Upper lobe of left lung (tissue), 6 donors: ENCODE measurements at places on chromosomes 6 and 20. TPM values are rescaled to one million over a fixed set of nuclear protein-coding genes. Genes with fewer than 3 reads are reported as not detected.

Gene PHACTR3
- 9.5 TPM for total RNA-seq

Gene HAO1
- not detected for total RNA-seq

Gene RCAN2
- total RNA-seq = 7.1 TPM

Gene OTOR
- not detected for total RNA-seq

Gene CLPSL2
- not detected for total RNA-seq

Gene SLC35D3
- not detected for total RNA-seq

Gene TOX2
- total RNA-seq = 24.9 TPM

DNA sequence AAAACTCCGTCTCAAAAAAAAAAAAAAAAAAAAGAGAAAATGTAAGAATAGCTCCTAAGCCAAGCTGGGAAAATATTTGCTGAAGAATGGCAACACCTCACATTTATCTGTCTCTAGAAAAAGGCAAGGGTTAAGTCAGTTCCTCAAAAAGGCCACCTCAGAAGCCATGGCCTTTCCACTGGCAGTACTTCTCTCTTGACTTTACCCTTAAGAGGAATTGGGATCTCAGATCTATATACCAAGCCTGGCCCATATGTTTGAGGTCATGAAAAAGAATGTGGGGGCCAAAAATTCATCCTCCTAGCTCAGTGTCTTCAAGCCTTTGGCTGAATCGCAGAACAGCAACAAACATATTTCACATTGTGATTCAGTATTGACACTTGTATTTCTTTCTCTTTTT is 10.9 kb upstream of the NCOA3 start:
- H3K27me3 ChIP-seq = no peaks in the 10 kb centered on the region
- no peak overlapping the region for H3K4me3 ChIP-seq
- H3K36me3 ChIP-seq = no peaks in the 10 kb centered on the region
- no peak for DNase-seq
- peaks cover 30% of the 10 kb centered on the region for H3K4me1 ChIP-seq
- H3K27ac ChIP-seq = no peak overlapping the region

DNA sequence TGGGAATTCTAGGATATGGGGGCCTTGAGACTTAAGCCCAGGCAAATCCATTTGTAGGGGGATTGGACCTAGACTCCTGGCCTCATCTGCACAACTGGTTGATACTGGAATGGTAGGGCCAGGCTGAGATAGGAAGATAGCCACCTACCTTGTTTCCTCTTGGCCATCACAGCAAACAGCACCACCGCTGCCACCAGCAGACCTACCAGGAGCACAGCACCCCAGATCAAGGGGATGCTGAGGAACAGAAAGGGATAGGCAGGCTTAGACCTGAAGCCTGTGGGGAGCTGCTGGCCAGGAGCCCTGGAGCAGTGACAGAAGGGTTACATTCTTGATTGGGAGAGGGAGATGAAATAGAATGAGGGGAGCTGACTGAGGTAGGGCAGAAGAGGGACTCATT is 3.5 kb downstream of the TREML1 start:
- H3K27ac ChIP-seq = no peak overlapping the region
- H3K36me3 ChIP-seq = peaks cover 3% of the 10 kb centered on the region
- DNase-seq = no peak
- no peak overlapping the region for H3K4me3 ChIP-seq
- H3K4me1 ChIP-seq = no peaks in the 10 kb centered on the region

GRCh38 chr6:159176913-159177312 is 7.7 kb downstream of the FNDC1 start:
- peaks cover 7% of the 10 kb centered on the region for H3K4me1 ChIP-seq
- H3K27me3 ChIP-seq = no peaks in the 10 kb centered on the region
- H3K36me3 ChIP-seq = no peaks in the 10 kb centered on the region

DNA sequence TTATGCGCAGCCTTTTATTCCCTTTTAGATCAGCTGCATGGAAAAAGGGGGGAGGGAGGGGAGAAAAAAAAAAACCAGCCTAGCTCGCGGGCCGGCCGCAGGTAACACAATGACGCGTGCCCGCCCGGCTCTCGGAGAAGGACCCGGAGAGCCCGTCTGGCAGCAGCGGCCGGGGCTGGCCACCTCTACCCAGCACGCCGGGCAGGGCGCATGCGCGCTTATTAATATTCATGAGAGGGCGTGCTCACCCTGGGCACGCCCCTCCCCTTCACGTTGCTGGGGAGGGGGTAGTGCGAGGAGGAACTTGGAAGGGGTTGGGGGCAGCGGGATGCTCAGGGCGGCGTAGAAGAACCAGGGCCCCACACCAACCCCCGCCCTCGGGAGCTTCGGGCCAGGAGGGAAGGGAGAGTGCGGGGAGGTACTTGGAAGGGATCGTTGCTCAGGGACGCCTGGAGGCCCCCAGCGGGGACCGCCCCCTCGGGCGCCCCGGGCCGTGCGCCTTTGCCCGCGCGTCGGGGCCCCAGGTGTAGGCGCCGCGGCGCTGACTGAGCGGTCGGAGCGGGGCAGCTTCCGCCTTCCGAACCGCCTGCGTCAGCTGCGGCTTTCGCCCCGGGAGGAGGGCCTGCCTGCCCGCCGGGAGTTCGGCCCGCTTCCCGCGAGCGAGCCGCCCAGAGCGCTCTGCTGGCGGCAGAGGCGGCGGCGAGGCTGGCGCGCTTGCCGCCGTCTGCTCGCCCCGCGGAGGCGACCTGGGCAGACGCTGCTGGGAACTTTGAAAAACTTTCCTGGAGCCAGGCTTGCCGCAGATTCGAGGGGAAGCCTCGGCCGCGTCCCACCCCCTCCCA is at the start of gene JAG1:
Gene JAG1 (minus strand): TSS at position 158 of the 842 bp plus-strand sequence. CDS start 469 bp downstream, outside the sequence.
- peak within 1 kb of the TSS; percentile 84 for H3K4me3 ChIP-seq
- H3K27me3 ChIP-seq = no peaks in the 10 kb centered on the region
- DNase-seq = peak; percentile 97
- H3K27ac ChIP-seq = peak within 1 kb of the TSS; percentile 94

DNA sequence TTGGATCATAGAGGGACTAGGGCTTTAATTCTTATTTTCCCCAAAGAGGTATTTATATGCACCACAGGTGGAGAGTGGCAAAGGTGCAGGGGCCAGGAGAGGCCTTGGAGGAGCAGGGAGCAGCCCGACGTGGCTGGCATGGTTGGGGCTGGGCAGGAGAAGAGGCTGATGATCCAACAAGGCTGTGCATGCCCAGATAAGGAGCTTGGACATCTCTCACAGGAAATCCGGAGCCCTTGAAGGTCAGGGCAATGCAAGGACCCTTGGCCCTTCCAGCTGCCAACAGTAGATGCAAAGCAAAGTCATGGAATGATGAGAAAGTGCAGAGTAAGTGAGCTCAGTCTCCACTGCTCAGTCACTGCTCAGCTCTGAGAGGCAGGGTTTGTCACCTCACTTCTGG is 39.9 kb upstream of the SIRT5 start:
- H3K4me1 ChIP-seq = peaks cover 15% of the 10 kb centered on the region
- no peak overlapping the region for H3K4me3 ChIP-seq
- H3K36me3 ChIP-seq = no peaks in the 10 kb centered on the region

- no peak overlapping the region for H3K27ac ChIP-seq
- no peak for DNase-seq
- no peak overlapping the region for H3K4me3 ChIP-seq
- H3K36me3 ChIP-seq = peaks cover 79% of the 10 kb centered on the region
- H3K27me3 ChIP-seq = no peaks in the 10 kb centered on the region
- no peaks in the 10 kb centered on the region for H3K4me1 ChIP-seq
Observed at GRCh38 chr6:158591134-158591809, 31.4 kb downstream of the TMEM181 start.

GRCh38 chr20:22544462-22544861 is 39.9 kb downstream of the FOXA2 start:
- H3K4me3 ChIP-seq = no peak overlapping the region
- no peak for DNase-seq
- no peaks in the 10 kb centered on the region for H3K36me3 ChIP-seq
- H3K27ac ChIP-seq = no peak overlapping the region

DNA sequence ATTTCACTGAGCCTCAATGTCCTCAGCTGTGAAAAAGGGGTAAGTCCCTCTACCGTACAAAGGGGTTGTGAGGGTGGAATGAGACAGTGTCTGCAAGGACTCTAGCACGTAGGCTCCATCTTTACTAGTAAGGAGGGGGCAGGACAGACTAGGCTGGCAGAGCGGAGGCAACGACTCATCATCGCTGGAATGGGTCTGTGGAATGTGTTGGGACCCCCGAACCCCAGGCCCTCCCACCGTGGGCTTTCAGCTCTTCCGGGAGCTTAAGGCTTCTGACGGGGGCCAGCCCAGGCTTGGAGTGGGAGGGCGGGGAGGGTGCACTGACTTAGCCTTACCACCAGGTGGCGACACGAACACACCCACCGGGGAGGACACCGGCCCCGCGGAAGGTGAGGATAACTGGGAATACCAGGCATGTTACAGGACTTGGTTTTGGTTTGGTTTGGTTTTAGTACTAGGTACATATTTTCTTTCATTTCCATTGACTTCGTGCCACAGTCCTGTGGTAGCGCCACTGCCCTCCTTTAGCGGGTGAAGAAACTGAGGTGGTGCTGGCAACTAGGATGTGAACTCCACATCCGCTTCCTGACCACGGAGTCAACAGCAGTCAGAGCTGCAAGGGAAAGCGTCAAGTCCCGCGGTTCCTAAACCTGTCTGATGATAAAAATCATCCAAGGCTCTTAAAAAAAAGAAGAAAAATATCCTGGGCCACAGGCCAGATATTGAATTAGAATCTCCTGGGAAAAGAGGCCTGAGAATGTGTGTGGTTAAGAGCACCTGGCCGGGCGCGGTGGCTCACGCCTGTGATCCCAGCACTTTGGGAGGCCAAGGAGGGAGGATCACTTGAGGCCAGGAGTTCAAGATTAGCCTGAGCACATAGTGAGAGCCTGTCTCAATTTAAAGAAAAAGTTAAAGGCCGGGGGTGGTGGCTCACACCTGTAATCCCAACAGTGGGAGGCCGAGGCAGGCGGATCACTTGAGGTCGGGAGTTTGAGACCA is 10.3 kb upstream of the TULP1 start:
- DNase-seq = peak; percentile 69
- H3K4me3 ChIP-seq = no peak overlapping the region
- no peaks in the 10 kb centered on the region for H3K36me3 ChIP-seq
- H3K4me1 ChIP-seq = peaks cover 9% of the 10 kb centered on the region

DNA sequence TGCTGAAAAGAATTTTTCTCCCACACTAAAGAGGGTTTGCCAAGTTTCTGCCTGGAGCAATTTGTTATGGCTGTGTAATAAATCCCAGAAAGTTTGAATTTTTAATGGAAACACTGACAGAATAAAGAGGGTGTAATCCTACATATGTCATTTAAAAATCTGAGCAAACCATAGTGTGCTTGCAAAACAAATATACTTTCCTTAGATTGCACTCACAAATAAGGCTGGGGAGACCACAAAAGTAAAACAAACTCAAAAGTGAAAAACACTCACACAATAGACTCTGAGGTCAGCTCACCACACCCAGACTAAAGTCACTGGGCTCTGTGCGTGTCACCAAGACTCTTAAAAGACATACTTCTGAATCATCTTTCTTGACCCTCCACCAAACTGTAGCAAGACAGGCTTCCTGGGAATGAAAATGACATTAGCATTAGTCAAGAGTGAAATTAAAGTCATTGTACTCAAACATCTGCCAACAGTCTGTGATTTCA is 4.8 kb upstream of the ATXN1 start:
- DNase-seq = no peak
- H3K27me3 ChIP-seq = no peaks in the 10 kb centered on the region
- H3K4me1 ChIP-seq = peaks cover 48% of the 10 kb centered on the region

GRCh38 chr20:33465481-33466302 is 22.1 kb upstream of the SNTA1 start:
- no peak overlapping the region for H3K4me3 ChIP-seq
- H3K4me1 ChIP-seq = no peaks in the 10 kb centered on the region
- no peaks in the 10 kb centered on the region for H3K36me3 ChIP-seq
- no peaks in the 10 kb centered on the region for H3K27me3 ChIP-seq
- DNase-seq = no peak
- no peak overlapping the region for H3K27ac ChIP-seq

GRCh38 chr6:165119231-165120020 is 190.0 kb downstream of the C6orf118 start:
- no peaks in the 10 kb centered on the region for H3K4me1 ChIP-seq
- no peak overlapping the region for H3K27ac ChIP-seq
- H3K4me3 ChIP-seq = no peak overlapping the region
- no peak for DNase-seq

- H3K4me3 ChIP-seq = no peak overlapping the region
- peaks cover 10% of the 10 kb centered on the region for H3K4me1 ChIP-seq
- no peak overlapping the region for H3K27ac ChIP-seq
- H3K36me3 ChIP-seq = no peaks in the 10 kb centered on the region
- no peak for DNase-seq
Observed at GRCh38 chr6:4010048-4010447, 68.9 kb downstream of the FAM217A start.

GRCh38 chr6:143397227-143398222 is 53.0 kb downstream of the ADAT2 start:
- DNase-seq = peak; percentile 84
- no peak overlapping the region for H3K4me3 ChIP-seq
- H3K27ac ChIP-seq = no peak overlapping the region

- H3K4me1 ChIP-seq = peaks cover 33% of the 10 kb centered on the region
- peaks cover 22% of the 10 kb centered on the region for H3K36me3 ChIP-seq
- DNase-seq = no peak
- no peak overlapping the region for H3K27ac ChIP-seq
- H3K4me3 ChIP-seq = no peak overlapping the region
Observed at GRCh38 chr20:38078084-38078483, 44.5 kb downstream of the RPRD1B start.

GRCh38 chr6:121615493-121615892 is 180.0 kb downstream of the GJA1 start:
- no peak overlapping the region for H3K4me3 ChIP-seq
- no peaks in the 10 kb centered on the region for H3K36me3 ChIP-seq
- no peaks in the 10 kb centered on the region for H3K27me3 ChIP-seq

DNA sequence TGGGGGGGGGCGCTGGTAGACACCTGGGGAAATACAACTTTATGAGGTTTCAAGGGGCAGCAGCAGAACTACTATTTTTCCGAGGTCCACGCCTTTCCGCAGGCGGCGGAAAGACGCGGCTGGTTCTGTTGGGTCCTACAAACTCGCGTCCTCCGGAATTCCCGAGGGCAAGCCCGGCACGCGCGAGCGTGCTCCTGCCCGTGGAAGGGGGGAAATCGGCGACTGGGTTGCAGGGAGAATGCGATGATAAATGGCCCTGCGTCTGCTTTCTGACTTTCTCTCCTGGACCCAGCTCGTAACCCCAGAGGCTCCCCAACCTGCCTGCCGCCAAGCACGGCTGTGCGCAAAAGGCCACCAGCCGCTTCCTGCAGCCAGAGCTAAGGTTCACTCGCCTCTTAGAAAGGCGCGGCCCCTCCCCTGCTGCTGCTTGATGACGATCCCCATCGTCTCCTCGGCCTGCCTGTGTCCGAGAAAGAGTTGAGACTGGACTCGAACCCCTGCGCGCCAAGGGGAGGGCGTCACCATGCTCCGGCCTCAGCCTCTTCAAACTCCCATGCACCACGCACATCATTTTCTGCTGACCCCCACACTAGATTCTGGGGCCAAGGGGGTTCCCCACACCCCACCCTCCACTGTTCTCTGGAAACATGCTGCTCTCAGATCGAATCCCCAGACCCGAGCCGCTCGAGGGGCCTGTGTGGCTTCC is 6.7 kb downstream of the FOXA2 start:
- peaks cover 14% of the 10 kb centered on the region for H3K27me3 ChIP-seq
- peak overlapping the region; percentile 86 for H3K27ac ChIP-seq
- H3K36me3 ChIP-seq = no peaks in the 10 kb centered on the region
- peak overlapping the region; percentile 29 for H3K4me3 ChIP-seq
- H3K4me1 ChIP-seq = peaks cover 2% of the 10 kb centered on the region

GRCh38 chr6:109351231-109352130 is 30.8 kb downstream of the CD164 start:
- peaks cover 30% of the 10 kb centered on the region for H3K4me1 ChIP-seq
- H3K27me3 ChIP-seq = no peaks in the 10 kb centered on the region
- DNase-seq = no peak
- no peak overlapping the region for H3K4me3 ChIP-seq
- H3K36me3 ChIP-seq = peaks cover 5% of the 10 kb centered on the region

GRCh38 chr6:14804001-14804784 is 441.7 kb upstream of the JARID2 start:
- no peaks in the 10 kb centered on the region for H3K27me3 ChIP-seq
- no peak for DNase-seq
- H3K27ac ChIP-seq = no peak overlapping the region
- no peaks in the 10 kb centered on the region for H3K4me1 ChIP-seq
